ENCODE measurements at places on chromosomes 6 and 20. TPM values are rescaled to one million over a fixed set of nuclear protein-coding genes. Genes with fewer than 3 reads are reported as not detected.

DNA sequence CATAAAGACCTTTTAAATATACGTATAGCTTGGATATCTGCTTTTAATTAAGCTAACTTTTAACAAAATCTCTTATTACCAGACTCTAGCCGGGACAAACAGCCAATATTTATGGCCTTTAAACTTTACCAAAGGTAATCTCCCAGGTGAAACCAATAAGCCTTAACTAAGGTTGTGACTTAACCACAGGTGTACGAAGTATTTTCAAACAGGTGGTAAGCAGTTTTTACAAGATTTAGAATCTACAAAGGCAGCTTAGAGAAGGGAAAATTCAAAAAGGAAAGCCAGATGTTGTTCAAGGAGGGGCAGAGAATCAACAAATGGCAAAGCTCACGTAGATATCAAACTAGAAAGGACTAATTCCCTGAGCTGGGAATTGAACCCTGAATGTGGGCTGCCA lies 15.8 kb downstream of the WFDC2 start:
- DNase-seq: no peak

GRCh38 chr6:167420858-167421766 lies 96.2 kb downstream of the TTLL2 start:
- no peak for DNase-seq

- DNase-seq: no peak
These were observed 50.5 kb downstream of the MCUR1 start for GRCh38 chr6:13763740-13764381.

DNA sequence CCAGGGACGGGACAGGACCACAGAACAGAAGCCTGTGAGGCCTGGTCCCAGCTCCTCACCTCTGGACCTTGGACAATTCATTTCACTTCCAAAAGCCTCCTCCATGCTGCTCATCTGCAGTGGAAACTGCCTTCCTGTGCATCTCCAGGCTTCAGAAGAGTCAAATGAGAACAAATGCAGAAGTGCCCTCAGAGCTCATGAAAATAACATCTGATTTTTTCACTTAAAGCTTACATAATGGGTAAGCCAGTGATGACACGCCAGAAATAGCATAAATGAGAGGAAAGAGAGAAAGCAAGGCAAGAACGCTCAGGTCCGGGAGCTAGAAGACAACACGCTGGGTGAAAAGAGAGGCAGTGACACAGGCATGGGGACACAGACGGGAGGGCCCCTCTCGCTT lies 7.9 kb downstream of the CNKSR3 start:
- DNase-seq: no peak

GRCh38 chr6:16766043-16766536 lies 4.8 kb upstream of the ATXN1 start:
- no peak for DNase-seq

- DNase-seq: no peak
These were observed 5.2 kb upstream of the FOXO3 start for GRCh38 chr6:108555399-108556052.

- no peak for DNase-seq
These were observed 4.3 kb upstream of the KCNG1 start for GRCh38 chr20:51027035-51027795.

DNA sequence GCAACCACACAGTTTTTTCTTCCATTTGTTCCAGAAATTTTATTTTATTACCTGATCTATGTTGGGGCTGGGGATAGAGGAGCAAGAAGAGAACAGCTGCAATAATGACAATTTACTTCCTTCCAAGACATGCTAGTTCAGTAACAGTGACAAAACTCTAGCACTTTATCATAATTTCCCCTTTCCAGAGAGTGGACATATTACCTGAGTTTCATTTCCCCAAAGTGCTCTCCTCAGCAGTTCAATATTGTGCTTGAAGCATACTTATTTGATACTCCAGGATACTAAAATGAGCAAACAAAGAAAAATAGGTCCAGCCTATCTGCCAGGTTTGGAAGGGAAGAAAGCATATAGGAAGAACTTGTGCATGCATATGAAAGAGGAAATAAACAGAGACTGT lies 157.7 kb downstream of the ID4 start:
- DNase-seq: no peak

- no peak for DNase-seq
These were observed 107.1 kb downstream of the COL12A1 start for GRCh38 chr6:75098709-75099108.

GRCh38 chr6:165869526-165869925 lies 206.5 kb upstream of the PDE10A start:
- no peak for DNase-seq

DNA sequence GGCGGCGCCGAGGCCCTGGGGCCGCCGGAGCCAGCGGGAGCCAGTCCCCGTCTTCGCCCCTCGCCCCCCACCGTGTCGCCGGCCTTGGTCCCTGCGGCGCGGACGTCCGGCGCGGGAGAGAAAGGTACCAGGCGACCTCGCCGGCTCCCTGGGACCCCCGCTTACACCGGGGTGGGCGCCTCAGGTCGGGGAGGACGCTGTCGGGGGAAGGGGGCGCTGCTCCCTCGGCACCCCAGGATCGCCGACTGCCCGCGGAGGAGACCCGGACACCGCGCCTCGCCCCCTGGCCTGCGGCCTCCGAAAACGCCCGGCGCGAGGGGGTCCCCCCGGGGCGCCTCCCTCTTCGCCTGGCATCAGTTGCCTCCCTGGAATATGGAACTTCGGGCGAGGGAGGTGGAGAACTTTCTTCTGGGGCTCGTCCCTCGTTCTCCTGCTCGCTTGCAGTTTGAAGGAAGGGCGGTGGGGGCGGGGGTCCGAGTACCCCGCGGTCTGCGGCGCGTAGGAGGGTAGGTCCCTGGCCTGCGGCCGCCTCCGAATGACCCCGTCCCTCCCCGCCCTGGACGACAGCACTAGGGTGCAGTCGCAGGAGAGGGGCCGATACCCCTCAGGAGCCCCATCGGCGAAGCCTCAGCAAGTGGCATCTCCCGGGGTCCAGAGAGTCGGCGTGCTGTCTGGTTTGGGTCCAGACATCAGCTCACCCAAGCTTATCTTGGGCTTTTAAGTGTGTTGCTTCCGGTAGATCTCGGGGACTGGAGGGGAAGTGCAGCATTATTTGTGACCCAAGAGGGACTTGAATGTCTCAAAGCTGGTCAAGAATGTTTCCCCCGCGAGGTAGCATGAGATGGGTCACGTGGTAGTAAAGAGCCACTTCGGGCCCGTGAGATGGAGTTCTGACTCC lies 549 bp downstream of the ANKRD6 start:
- DNase-seq: no peak

DNA sequence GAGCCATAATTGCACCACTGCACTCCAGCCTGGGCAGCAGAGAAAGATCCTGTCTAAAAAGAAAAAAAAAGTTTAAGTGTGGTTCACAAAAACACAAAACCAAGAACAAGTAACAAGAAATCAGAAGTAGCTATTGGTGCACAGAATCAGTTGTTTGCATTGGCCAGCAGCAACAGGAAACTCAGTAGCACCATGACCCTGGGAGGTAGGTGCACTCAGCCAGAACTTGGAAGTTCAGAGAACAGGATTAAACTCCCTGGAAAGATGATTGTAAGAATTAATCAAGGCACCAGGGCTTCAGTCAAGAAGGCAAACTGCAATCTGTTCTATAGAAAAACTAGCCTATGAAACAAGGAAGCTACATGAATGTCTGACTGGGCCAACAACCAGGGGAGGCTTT lies 267.9 kb downstream of the COL12A1 start:
- DNase-seq: no peak

- peak; percentile 36 for DNase-seq
These were observed 49.4 kb downstream of the PSMG4 start for GRCh38 chr6:3308106-3308505.

DNA sequence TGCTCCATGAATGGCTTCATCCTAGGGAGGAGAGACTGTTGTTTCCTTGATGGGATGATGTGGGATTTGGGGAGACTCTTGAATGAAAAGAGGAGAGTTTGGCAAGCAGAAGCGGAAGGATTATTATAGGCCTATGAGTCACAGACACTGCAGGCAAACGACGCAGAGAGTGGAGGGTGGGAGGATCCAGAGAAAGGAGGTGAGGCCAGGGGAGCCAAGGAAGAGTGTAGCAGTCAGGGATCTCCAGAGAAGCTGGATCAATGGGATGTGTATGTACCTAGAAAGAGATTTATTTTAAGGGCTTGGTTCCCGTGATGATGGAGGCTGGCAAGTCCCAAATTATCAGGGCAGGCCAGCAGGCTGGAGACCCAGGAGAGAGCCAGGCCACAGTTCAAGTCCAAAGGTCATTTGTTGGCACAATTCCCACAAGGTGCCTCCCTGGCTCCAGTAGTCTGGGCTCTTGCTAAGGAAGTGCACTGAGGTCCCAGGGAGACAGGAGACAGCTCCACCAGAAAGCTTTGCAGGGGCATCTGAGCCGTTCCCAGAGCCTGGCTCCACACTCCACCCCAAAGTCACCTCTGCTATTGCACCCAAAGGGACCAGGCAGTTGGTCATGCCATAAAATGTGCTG lies 76.0 kb downstream of the ADTRP start:
- DNase-seq: no peak

- DNase-seq: no peak
These were observed 196.9 kb downstream of the FOXA2 start for GRCh38 chr20:22387452-22387851.

GRCh38 chr6:26543953-26544352 lies 5.8 kb downstream of the HMGN4 start:
- no peak for DNase-seq

GRCh38 chr20:48523191-48523995 lies 304.4 kb downstream of the PREX1 start:
- no peak for DNase-seq

- no peak for DNase-seq
These were observed 84.5 kb upstream of the QKI start for GRCh38 chr6:163329991-163330390.

GRCh38 chr6:32152769-32153563 lies 975 bp upstream of the PPT2 start:
- DNase-seq: no peak

GRCh38 chr6:9225441-9225871 lies 790.1 kb upstream of the SLC35B3 start:
- DNase-seq: no peak

DNA sequence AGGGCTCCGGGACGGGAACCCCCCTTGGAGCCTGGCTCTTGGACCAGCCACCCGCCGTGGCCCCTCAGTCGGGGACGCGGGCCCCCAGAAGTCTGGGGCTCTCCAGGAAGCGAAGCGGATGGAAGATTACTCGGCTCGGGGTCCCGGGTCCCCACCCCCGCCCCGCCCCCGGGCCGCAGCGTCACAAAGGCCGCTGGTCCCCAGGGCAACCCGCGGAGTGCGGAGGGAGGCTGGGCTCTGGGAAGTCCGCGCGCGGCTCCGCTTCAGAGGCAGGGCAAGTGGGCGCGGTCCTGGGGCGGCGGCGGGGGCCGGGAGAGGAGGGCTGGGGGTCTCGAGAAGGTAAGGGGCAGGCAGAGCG lies at the start of gene FNDC11:
Gene FNDC11, plus strand, starts transcription at position 227 of the 358 bp plus-strand sequence. CDS start 1,505 bp downstream, outside the sequence.
- no peak for DNase-seq

GRCh38 chr6:47780510-47781356 lies 1.1 kb upstream of the OPN5 start:
- DNase-seq: no peak

DNA sequence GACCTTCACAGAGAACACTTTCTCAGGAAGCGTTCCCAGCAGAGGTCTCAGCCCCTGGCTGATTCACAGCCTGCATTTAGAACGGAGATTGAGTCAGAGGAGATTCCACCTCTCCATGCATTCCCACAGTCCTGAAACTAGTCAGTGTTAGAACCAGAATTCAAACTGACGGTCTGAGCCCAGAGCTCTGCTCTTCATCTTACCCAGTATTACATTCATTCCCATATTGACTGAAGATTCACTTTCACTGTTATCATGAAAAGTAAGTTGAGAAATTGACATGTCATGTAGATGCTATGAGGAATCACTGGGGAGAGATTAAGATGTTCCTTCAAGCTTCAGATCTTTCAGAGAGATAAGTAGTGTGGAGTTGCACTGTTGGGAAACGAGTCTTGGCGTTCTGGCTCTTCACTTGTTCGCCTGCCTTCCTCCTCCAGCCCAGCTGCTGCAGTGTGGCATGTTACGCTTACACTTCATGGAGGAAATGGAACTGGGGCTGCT lies 28.3 kb downstream of the MAS1 start:
- DNase-seq: no peak

GRCh38 chr6:113190170-113190569 lies 667.0 kb upstream of the MARCKS start:
- no peak for DNase-seq

GRCh38 chr20:19648024-19648423 lies 110.0 kb upstream of the RIN2 start:
- DNase-seq: no peak

GRCh38 chr20:47338131-47338628 lies 18.3 kb downstream of the ZMYND8 start:
- no peak for DNase-seq

- no peak for DNase-seq
These were observed 48.3 kb downstream of the ATXN1 start for GRCh38 chr6:16712931-16713484.

- no peak for DNase-seq
These were observed 6.5 kb downstream of the KCNB1 start for GRCh38 chr20:49476016-49476355.

DNA sequence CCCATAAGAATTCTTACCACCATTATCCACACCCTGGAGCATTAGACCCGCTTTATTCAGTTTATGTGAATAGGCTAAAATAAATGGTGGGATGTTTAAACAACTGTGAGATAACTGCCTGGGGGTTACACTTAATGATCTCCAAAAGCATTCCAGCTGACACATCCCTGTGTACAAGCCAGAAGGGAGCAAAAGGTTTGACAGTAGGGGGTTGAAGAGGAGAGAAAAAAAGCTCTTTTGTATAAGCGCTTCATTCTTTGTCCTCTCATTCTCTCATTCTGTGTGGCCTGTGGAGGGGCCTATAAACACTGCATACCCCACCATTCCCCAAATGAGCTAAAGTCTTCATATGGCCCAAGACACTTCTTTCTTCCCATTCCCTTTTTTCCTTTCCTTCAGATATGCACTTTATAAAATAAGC lies 30.8 kb upstream of the COL21A1 start:
- DNase-seq: no peak

- no peak for DNase-seq
These were observed 723 bp upstream of the ARID1B start for GRCh38 chr6:156776470-156776839.

The CDSN gene
- not detected for total RNA-seq

The BPIFB1 gene
- total RNA-seq: not detected

The ADGRF1 gene
- total RNA-seq: not detected

The GRIK2 gene
- 8.2 TPM for total RNA-seq

The HCRTR2 gene
- total RNA-seq: not detected

The PIGU gene
- total RNA-seq: 21.2 TPM

The LATS1 gene
- total RNA-seq: 32.3 TPM

The LINC00237 gene
- not detected for total RNA-seq

The NAPB gene
- 10.6 TPM for total RNA-seq

The SNX21 gene
- total RNA-seq: 26.5 TPM

The FAM83B gene
- not detected for total RNA-seq

The SIRPD gene
- not detected for total RNA-seq

The C6orf163 gene
- total RNA-seq: 1.2 TPM

The LY6G6D gene
- total RNA-seq: not detected

The BEND6 gene
- 10.9 TPM for total RNA-seq

The SLA2 gene
- total RNA-seq: not detected

The CGA gene
- not detected for total RNA-seq

The GRM4 gene
- 0.26 TPM for total RNA-seq

The SLC22A16 gene
- total RNA-seq: not detected

The ZNF341 gene
- total RNA-seq: 2.8 TPM

The PDE7B gene
- not detected for total RNA-seq
